Left lung (tissue), 14 donors: ENCODE measurements at places on chromosomes 4 and X. TPM values are rescaled to one million over a fixed set of nuclear protein-coding genes. Genes with fewer than 3 reads are reported as not detected.

The HEPH gene
- total RNA-seq, result 11.8 TPM

The GRIA2 gene
- not detected for total RNA-seq

The CSTF2 gene
- total RNA-seq, result 17.6 TPM

The SPANXN3 gene
- not detected for total RNA-seq

The KIAA0232 gene
- total RNA-seq, result 28.6 TPM

The MMGT1 gene
- 28.0 TPM for total RNA-seq

The SPIN3 gene
- total RNA-seq, result 10.3 TPM

The AMOT gene
- total RNA-seq, result 31.0 TPM

The AADAT gene
- total RNA-seq, result 11.0 TPM

The RBM46 gene
- total RNA-seq, result not detected

The ZMAT1 gene
- total RNA-seq, result 3.4 TPM

The FAM114A1 gene
- 68.5 TPM for total RNA-seq

The ARMCX6 gene
- total RNA-seq, result 52.3 TPM

The CT55 gene
- total RNA-seq, result not detected

The ZGRF1 gene
- total RNA-seq, result 5.9 TPM

The SPINK2 gene
- 0.44 TPM for total RNA-seq

The LRIT3 gene
- total RNA-seq, result 0.12 TPM

The SFRP2 gene
- 64.4 TPM for total RNA-seq

The WNK3 gene
- 1.3 TPM for total RNA-seq

The ZNF81 gene
- 8.5 TPM for total RNA-seq

The GPRIN3 gene
- 9.4 TPM for total RNA-seq

The CYSLTR1 gene
- 2.8 TPM for total RNA-seq

The TMPRSS11F gene
- not detected for total RNA-seq

The PRKG2 gene
- total RNA-seq, result 2.0 TPM

The DUX4 gene
- not detected for total RNA-seq

The DCAF12L2 gene
- total RNA-seq, result 0.09 TPM

The RNF150 gene
- 1.9 TPM for total RNA-seq

The MAGEC1 gene
- not detected for total RNA-seq

The STK32B gene
- 1.9 TPM for total RNA-seq

The VSIG1 gene
- total RNA-seq, result 12.8 TPM

The MAGEC3 gene
- not detected for total RNA-seq

The ITIH6 gene
- total RNA-seq, result not detected

The PF4V1 gene
- not detected for total RNA-seq

The CENPVL1 gene
- total RNA-seq, result not detected

The SYP gene
- total RNA-seq, result 2.1 TPM

The HS3ST1 gene
- total RNA-seq, result 11.9 TPM

The POU3F4 gene
- not detected for total RNA-seq

The SLC25A43 gene
- 18.7 TPM for total RNA-seq
